ENCODE measurements at places on chromosomes 5 and 9.
A peak's percentile ranks its signal among the peaks of the same experiment; 100 is the strongest.

GRCh38 chr5:152514827-152515397, 109.8 kb upstream of the NMUR2 start:
- peak; percentile 12 for DNase-seq

- no peak for DNase-seq
Measured at GRCh38 chr5:145867806-145868205, 5.0 kb downstream of the GRXCR2 start.

DNA sequence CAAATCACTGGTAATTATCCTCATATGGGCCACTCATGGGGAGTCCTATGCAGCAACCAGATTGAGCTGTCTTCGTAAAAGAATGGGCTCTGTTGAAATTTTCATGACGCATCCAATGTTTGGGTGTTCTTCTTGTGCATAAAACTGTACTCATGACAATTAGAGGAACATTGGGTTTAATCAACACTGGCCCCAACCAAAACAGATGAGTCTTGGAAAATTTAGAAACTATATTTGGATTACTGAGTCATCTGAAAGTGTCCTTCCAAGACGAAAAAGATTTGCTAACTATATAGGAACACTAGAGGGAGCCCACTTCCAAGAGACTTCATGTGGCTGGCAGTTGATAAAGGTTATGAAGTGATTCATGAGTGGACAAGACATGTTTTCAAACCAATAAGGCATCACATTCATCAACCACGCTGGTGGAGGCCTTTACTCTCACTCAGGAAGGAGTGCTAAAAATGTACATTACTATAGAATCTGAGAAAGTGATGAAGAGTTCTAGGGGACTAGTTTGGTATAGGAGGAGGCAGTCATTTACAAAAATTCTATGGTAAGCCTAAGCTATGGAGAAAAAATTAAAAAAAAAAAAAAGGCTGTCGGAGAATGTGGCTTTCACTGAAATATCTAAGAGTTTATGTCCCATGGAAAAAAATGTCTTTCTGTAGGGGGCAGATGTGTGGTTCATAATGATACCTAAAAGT, 313.5 kb downstream of the PRDM9 start:
- DNase-seq = peak; percentile 36

- no peak for DNase-seq
Measured at GRCh38 chr9:127207734-127208410, 56.7 kb upstream of the GARNL3 start.
